NAMALWA (cell line): ENCODE measurements at places on chromosomes 5 and 9.

DNA sequence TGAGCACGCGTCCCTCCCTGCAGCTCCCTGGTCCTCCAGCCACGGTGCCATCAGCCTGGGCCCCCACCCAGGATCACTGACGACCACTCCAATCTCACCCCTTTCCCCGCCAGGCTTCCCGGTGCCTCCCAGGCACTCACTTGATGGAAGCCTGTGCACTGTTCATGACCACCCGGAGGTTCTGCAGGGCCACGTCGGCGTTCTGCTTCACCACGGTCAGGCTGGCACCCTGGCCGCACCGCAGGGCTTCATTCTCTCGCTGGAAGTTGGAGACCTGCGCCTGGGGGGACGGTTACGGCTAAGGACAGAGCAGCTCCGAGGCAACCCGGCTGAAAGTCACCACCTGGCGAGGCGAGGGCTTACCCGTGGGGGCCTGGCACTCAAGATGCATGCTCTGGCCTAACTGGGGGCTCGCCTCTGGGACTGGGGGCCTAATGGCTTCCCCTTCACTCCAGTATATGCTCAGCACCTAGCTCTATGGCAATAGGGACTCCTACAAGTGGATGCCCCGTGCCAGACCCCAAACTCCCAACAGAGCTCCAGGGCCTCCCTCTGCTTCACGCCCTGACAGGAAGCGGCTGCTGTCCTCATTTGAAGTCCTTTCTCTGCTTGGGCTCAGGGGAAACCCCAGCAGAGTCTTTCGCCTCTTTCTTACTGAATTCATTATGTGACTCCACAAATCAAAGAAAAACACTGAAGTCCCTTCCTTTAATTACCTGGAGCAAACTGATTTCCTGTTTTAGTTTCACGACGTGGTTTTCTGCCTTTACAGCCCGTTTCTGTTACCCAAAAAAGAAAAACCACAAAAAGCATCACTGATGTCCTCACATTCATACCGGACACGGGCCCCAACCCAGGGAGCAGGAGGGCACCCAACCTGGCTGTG, 4.2 kb upstream of the SNAPC4 start:
- no peak for DNase-seq

DNA sequence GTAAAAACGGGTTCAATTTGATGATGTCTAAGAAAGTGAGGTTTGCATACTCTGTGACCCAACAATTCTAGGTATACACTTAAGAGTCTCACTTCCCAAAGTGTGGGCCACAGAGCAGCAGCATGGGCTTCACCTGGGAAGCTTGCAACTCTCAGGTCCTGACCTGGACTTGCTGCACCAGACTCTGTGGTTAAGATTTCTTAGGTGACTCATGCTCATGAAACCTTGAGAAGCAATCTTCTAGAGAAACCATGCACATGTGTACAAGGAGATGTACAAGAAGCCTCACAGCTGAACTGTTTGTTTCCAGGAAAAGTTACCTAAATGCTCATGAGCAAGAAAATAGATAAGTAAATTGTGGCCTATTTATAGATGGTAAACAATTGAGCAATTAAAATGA, 30.0 kb downstream of the DNAJC21 start:
- DNase-seq = no peak

- no peak for DNase-seq
These were observed 7.7 kb upstream of the RASGEF1C start for GRCh38 chr5:180216646-180217171.

- DNase-seq = no peak
These were observed 214.4 kb downstream of the MCTP1 start for GRCh38 chr5:95070453-95070852.

- DNase-seq = no peak
These were observed 5.0 kb upstream of the MED10 start for GRCh38 chr5:6383376-6383775.

DNA sequence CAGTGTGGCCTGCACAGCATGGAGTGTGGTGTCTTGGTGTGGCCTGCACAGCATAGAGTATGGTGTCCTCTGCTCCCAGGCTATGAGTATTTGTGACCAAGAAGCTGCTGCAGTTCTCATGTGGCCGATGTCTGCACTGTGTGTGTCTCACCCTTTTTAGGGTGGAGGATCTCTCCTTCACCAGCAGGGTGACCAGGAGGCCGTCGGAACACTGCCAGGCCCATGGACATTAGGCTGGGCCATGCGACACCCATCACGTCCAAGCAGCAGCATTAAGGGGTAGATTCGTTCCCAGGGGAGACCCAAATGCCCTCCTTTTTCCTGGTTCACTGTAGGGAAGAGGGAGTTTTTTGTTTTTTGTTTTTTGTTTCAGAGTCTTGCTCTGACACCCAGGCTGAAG, 115.3 kb upstream of the SPIN1 start:
- DNase-seq = no peak

DNA sequence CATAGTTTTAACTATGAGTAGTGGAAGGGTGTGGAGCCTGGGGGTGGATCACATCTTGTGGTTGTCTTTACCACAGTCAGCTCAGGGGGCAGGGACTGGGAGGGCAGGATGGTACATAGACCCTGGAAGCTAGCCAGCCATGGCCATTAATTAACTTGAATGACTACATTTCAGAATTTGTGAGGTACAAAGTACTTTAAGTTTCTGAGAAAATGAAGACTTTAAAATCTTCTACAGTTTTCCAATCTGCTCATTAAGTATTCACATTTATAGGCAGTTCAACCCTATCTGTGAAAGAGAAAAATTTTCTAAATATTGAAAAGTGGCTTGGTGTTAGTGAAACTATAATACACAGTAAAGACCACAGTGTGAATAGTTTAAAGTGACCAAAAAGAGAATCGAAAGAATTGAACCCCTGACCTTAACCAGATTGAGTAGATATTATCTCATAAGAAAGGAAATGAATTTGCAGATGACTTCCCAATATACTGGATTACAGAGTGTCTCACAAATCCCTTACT, 234.2 kb upstream of the MEF2C start:
- no peak for DNase-seq

DNA sequence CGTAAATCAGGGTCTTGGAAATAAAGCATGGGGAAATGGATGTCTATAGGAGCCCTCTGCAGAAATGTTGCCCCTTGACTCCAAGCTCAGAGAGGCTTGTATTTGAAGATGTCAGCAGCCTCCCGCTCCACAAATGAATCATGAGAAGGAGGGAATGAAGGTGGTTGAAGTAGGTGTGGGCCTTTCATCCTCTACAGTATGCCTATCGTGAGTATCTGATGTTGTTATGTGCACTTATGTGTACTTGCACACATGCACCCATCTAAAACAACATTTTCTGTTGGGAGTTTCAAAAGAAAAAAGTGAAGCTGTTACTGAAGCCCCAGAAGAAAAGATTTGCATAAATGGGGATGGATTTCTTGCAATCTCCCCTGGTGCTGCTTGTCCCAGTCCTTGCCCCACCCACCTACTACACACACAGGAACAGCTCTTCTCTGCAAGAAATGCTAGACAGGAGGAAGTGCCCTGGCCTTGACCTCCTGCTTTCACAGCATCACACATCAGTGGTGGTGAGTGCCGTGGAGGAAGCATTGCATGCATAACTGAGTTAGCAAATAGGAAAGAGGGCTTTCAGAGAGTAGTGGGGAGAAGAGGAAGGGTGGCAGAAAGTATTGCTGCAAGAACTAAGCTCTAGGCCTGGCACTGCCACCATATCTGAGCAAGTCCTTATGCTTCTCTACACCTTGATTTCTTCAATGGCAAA, 156.1 kb downstream of the SNX18 start:
- no peak for DNase-seq

GRCh38 chr9:103215197-103215596, 220.1 kb downstream of the CYLC2 start:
- no peak for DNase-seq

DNA sequence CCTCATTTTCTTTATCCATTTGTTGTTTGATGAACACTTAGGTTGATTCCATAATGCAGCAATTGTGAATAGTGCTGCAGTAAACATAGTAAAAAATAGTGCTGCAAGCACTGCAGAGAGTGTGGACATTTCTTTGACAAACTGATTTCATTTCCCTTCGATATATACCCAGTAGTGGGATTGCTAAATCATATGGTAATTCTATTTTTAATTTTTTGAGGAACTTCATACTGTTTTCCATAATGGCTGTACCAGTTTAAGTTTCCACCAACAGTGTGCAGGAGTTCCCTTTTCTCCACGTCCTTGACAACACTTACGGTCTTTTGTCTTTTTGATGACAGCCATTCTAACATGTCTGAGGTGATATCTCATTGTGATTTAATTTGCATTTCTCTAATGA, 138.2 kb upstream of the PLPPR1 start:
- no peak for DNase-seq

DNA sequence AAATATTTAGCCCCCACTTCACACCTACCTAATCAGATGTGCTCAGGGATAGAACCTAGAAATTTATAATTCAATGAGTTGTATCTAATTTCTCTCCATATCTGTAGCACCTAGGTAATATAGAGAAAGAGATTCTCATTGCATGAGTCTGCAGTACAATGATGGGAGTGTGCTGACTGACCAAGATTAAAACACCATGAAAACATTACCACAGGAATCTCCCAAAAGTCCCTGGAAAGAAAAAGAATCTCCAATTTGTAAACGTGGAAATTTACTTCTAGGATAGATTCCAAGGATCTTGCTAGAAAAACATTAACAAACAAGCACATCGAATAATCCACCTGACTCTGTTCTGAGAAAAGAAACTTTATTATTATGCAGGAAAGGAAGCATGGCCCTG, 45.0 kb upstream of the DMRTA1 start:
- no peak for DNase-seq

- DNase-seq = no peak
These were observed 104.6 kb downstream of the CACNA1B start for GRCh38 chr9:137982200-137982599.

DNA sequence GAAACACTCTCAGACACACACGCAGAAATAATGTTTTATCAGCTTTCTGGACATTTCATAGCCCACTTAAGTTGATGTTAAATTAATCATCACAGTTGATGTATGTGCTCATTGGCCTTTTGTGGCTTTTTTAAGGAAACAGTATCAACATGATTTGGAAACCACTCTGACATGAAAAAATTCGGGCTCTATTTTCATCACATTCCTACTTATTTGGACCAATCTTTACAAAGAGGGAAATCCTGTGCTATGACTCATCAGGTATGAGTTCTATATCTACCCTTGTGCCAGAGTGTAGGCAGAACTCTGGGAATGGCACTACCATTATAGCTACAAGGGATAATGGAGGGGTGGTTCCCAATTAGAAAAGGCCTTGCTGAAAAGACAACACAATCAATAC, 388.4 kb upstream of the PTGER4 start:
- DNase-seq = no peak

DNA sequence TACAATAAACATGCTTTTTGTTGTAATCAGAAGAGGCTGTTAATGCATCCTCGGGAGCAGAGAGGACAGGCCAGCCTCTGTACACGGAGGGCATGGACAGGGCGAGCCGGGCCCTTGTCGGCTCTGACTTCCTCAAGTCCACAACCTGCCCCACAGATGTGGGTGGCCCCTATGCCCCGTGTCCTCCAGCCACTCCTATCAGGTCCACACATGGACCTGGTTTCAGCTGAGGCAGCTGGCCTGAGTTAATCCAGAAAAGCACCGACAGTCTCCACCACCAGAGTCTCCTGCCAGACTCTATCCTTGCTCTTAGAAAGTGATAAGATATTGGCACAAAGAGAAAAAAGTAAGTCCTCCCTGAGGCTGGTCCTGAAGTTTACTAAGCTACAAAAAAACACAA, 52.4 kb upstream of the PHYKPL start:
- DNase-seq = no peak

DNA sequence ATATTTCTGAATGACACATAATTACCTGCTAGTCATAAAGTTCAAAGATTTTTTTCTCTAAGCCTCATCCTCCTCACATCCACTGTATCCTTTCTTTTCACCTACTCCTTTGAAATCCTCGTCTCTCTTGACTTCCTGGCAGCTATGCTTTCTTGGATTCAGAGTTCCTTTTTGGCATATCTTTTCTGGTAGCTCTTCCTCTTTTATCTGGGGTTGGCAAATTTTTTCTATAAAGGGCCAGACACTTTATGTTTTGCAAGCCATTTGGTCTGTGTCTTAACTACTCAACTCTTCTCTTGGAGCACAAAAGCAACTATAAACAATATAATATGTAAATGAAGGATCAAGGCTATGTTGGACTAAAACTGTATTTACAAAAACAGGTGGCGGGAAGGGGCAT, 197.5 kb downstream of the KIAA0825 start:
- DNase-seq = no peak

GRCh38 chr5:100902440-100903038, 543 bp downstream of the ST8SIA4 start:
- peak; percentile 73 for DNase-seq

DNA sequence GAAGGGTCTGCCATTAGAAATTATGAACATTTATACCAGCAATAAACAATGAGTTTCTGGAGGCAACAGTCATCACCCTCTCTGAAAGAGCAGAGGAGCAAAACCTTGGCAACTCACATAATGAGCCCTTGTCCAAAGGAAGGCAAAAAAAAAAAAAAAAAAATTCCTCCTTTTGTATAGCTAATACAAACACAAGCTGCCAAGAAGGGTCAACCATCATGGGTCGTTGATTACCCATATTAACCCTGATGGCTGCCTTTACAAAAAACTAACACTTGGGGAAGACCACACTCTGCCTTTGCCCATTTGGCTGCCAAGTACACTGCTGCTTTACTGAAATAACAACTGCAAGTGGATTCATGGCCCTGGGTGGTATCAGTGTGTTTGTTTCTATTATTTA, 272.7 kb downstream of the ADAMTSL1 start:
- no peak for DNase-seq

DNA sequence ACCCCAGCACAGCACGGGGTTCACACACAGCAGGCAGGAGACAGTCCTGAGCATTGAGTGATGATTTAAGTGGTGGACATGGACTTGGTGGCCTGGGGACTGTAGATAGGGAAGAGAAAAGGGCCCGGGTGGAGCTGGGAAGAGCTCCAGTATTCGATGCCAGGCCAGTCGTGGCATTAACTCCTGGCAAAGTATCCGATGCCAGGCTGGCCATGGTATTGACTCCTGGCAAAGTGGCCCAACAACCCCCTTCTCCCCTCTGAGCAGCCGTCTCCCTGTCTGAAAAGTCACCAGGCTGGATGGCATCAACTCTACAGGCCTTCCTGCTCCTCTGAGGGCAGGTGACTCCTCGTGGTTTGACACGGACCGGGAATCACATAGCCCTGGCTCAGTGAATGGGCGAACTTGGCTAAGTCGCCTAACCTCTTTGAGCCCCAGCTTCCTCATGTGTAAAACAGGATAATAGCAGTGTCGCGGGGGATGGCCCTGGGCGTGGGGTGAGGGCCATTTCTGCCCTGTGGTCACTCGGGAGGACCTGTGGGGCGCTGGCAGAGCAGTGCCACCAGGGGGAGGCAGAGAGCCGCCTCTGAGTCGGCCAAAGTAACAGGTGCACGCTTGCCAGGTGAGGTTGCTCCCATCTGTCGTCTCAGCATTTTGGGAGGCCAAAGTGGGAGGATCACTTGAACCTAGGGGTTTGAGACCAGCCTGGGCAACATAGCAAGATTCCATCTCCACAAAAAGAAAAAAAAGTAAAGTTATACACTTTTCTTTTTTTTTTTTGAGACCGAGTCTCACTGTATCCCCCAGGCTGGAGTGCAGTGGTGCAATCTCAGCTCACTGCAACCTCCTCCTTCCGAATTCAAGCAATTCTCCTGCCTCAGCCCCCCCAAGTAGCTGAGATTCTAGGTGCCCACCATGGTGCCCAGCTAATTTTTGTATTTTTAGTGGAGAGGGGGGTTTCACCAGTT, 5.7 kb upstream of the SEC16A start:
- peak; percentile 64 for DNase-seq
